ENCODE measurements at places on chromosomes 3 and 15.

DNA sequence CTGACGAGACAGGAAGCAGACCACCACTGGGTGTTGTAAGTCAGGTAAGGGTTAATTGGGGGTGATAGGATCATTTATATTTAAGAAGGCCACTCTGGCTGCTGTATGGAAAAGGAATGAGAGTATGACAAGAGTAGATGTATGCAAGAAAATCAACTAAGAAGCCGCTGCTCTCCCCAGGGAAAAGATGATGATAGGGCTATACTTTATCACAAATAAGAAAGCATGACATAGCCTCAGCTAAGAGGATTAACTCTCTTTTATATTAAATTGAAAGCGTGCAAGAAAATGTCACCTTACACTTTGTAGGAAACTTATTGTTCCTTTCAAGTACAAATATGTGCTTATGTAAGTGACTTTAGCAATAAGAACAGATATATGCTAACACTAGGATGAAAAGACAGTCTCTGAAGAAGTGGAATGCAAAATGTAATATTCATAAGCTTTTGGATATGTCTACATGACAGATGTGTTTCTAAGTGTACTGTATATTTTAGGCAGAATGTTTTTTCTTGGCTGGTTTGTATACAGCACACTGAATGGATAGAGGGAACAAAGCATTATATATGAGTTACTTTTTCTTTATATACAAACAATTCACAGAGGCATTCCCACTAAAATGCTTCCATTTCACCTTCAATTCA, 8.7 kb upstream of the NDUFB4 start:
- DNase-seq = no peak

DNA sequence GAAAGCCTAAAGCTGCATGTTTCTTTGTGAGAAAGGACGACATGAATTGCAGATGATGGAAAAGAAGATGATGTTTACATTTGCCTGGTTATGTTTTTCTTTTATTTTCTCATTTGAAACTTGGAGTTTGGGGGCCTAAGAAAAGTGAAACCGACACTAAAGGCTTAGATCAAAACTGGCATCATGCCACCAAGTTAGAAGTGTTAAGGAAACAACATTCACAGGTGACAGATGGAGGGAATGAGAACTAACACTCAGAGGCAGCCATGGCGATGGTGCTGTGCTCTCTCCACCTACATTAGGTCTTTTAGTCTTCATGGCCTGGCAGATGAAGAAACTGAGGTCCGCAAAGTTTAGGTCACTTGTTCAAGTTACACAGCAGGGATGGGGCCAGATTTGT, 923.6 kb downstream of the TUSC7 start:
- DNase-seq = peak; percentile 14

DNA sequence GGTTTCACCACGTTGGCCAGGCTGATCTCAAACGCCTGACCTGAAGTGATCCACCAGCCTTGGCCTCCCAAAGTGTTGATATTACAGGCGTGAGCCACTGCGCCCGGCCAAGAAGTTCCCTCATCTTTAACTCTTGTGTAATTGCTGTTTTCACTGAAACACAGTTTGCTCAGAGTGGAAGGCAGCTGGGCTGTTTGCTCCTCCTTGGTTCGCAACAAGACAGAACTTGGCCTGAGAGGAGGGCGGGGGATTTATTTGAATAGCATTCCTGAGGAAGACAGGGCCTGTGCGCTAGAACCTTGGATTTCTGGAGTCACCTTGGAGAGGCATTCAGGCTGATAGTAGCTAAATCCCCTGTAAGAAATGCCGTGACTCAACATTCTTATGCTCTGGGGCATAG, 226.7 kb upstream of the MCTP2 start:
- no peak for DNase-seq

DNA sequence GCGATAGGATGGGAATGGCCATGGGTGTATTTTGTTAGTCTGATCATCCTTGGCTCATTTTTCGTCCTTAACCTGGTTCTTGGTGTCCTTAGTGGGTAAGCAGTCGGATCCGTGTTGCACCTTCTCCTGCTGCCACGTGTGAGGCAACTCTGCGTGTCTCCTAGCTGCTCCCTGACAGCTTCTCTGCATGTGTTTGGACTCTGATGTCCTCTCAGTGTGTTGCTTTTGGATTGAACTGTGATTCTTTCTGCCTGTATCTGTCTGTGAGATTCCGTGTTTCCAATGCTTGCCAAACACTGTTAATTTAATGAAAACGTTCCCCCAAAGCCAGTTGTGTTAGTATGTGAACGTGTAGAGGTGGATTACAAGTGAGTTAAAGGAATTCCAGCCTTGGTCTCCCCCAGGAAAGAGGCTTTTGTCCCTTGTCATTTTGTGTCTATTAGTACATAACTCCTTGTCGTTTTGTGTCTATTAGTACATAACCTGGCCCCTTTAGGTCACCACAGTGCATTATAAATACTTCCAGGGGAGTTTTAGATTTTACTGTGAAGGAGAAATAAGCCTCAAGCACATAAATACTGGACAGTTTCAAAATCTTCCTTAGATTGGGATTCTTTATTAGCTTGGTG, 172.4 kb downstream of the CHDH start:
- DNase-seq = no peak
